Regular cardiac myocyte (primary cell): ENCODE measurements at places on chromosomes 12 and 14. TPM values are rescaled to one million over a fixed set of nuclear protein-coding genes. Genes with fewer than 3 reads are reported as not detected.

The SOAT2 gene
- 0.19 TPM in 1 of 2 replicates, not detected in the other for total RNA-seq

The LBHD2 gene
- total RNA-seq, result not detected in 2 replicates

The LMNTD1 gene
- 0.38 TPM in 1 of 2 replicates, not detected in the other for total RNA-seq

The SAMD15 gene
- 2.5 and 4.2 TPM in 2 replicates for total RNA-seq

The GLT1D1 gene
- not detected in 2 replicates for total RNA-seq

The RIN3 gene
- 1.3 and 3.7 TPM in 2 replicates for total RNA-seq

The RPS29 gene
- 2,207 and 3,333 TPM in 2 replicates for total RNA-seq

The NANOG gene
- not detected in 2 replicates for total RNA-seq

The AMN gene
- total RNA-seq, result under 0.01 and 0.56 TPM in 2 replicates

The ABCC9 gene
- 14.0 and 51.0 TPM in 2 replicates for total RNA-seq

The GPR162 gene
- 0.96 and 2.5 TPM in 2 replicates for total RNA-seq

The SLC25A47 gene
- under 0.01 TPM in 1 of 2 replicates, not detected in the other for total RNA-seq

The INHBE gene
- total RNA-seq, result 0.38 and 0.85 TPM in 2 replicates

The TGFB3 gene
- total RNA-seq, result 3.8 and 7.3 TPM in 2 replicates

The C12orf54 gene
- under 0.01 TPM in 1 of 2 replicates, not detected in the other for total RNA-seq

The TMCC3 gene
- total RNA-seq, result 0.19 and 1.1 TPM in 2 replicates

The INTS13 gene
- total RNA-seq, result 42.6 and 72.3 TPM in 2 replicates

The KRT3 gene
- not detected in 2 replicates for total RNA-seq

The IRAK3 gene
- total RNA-seq, result 3.5 and 18.3 TPM in 2 replicates

The EPYC gene
- total RNA-seq, result not detected in 2 replicates

The CEBPE gene
- not detected in 2 replicates for total RNA-seq

The PUS7L gene
- 29.9 and 32.0 TPM in 2 replicates for total RNA-seq

The ENDOU gene
- under 0.01 TPM in 1 of 2 replicates, not detected in the other for total RNA-seq

The BRAP gene
- total RNA-seq, result 15.1 and 20.9 TPM in 2 replicates

The CARMIL3 gene
- not detected in 2 replicates for total RNA-seq

The AMDHD1 gene
- under 0.01 and 0.28 TPM in 2 replicates for total RNA-seq

The NR4A1 gene
- total RNA-seq, result 6.5 and 12.7 TPM in 2 replicates

The SINHCAF gene
- total RNA-seq, result 39.1 and 44.3 TPM in 2 replicates

The ESPL1 gene
- total RNA-seq, result 2.0 and 10.0 TPM in 2 replicates

The ALX1 gene
- total RNA-seq, result not detected in 2 replicates

The SIRT4 gene
- total RNA-seq, result 0.96 and 2.8 TPM in 2 replicates

The ANO4 gene
- 0.38 and 2.3 TPM in 2 replicates for total RNA-seq
